ENCODE measurements at places on chromosomes 3 and 15. TPM values are rescaled to one million over a fixed set of nuclear protein-coding genes. Genes with fewer than 3 reads are reported as not detected.

The ZNF660 gene
- total RNA-seq: 1.4 TPM

The ZNF639 gene
- 50.5 TPM for total RNA-seq

The ERC2 gene
- total RNA-seq: 0.18 TPM

The SV2B gene
- not detected for total RNA-seq

The MEIS2 gene
- total RNA-seq: 50.3 TPM

The MYZAP gene
- total RNA-seq: not detected

- no peak for DNase-seq
- H3K27me3 ChIP-seq: no peaks in the 10 kb centered on the region
Measured at GRCh38 chr3:2838546-2839157, 271.5 kb downstream of the IL5RA start.

- H3K4me3 ChIP-seq: no peak overlapping the region
- no peaks in the 10 kb centered on the region for H3K4me1 ChIP-seq
- DNase-seq: no peak
- no peaks in the 10 kb centered on the region for H3K36me3 ChIP-seq
Measured at GRCh38 chr3:116322750-116323375, 122.4 kb downstream of the LSAMP start.

- no peaks in the 10 kb centered on the region for H3K4me1 ChIP-seq
- no peak overlapping the region for H3K27ac ChIP-seq
- H3K27me3 ChIP-seq: no peaks in the 10 kb centered on the region
- no peaks in the 10 kb centered on the region for H3K36me3 ChIP-seq
Measured at GRCh38 chr3:175238801-175239200, 379.7 kb downstream of the NAALADL2 start.

DNA sequence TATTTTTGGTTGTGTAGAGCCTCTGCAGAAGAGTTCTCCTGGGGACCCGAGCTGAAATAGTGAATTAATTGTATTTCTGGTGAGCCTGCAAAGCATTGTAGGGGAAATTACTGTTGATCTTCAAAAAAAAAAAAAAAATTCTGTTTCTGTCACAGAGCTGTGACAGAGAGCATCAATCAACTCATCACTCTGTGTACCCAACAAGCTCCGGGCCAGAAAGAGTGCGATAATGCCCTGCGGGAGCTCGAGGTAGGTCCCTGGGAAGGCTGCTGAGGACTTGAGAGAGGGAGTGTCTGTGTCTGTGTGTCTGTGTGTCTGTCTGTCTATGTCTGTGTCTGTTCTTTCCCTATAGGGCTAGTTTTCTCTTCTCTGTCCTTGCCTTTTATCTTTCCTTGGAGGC lies 294.4 kb upstream of the TPM1 start:
- no peak for DNase-seq
- peaks cover 1% of the 10 kb centered on the region for H3K36me3 ChIP-seq
- no peak overlapping the region for H3K27ac ChIP-seq

GRCh38 chr15:62648954-62649353 lies 393.6 kb upstream of the TPM1 start:
- H3K4me3 ChIP-seq: no peak overlapping the region
- no peak for DNase-seq
- H3K4me1 ChIP-seq: peaks cover 3% of the 10 kb centered on the region
- no peaks in the 10 kb centered on the region for H3K27me3 ChIP-seq

DNA sequence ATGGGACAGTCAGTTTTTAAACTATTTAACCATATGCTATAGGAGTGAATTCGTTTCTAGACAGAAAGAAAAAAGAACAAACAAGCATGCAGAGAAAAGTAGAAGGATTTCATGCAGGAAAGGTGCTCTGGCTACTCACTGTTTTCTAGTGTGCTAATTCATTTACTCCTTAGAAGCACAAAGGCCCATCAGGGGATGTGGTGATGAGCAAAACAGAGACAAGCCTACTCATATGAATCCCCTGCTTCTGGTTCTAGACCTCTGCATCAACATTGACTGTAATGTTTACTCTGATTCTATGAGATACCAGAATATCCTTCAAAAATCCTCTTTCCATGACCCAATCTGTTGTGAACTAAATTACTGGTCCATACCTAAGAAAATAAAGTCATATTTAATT lies 801.9 kb downstream of the PLOD2 start:
- no peaks in the 10 kb centered on the region for H3K4me1 ChIP-seq
- H3K27ac ChIP-seq: no peak overlapping the region
- no peak for DNase-seq
- H3K4me3 ChIP-seq: no peak overlapping the region
- H3K27me3 ChIP-seq: no peaks in the 10 kb centered on the region

- no peaks in the 10 kb centered on the region for H3K27me3 ChIP-seq
- no peaks in the 10 kb centered on the region for H3K4me1 ChIP-seq
- H3K27ac ChIP-seq: no peak overlapping the region
- no peaks in the 10 kb centered on the region for H3K36me3 ChIP-seq
Measured at GRCh38 chr3:95154766-95155165, 1091.9 kb downstream of the NSUN3 start.

Measured in IMR-90 (cell line).